ENCODE measurements at places on chromosomes 5 and 9.

- peak; percentile 70 for DNase-seq
Observed at GRCh38 chr9:37987467-37987981, 81.5 kb downstream of the SHB start.

- no peak for DNase-seq
Observed at GRCh38 chr5:157819502-157820115, 39.3 kb downstream of the CLINT1 start.

GRCh38 chr9:3993773-3994172, 306.1 kb downstream of the GLIS3 start:
- DNase-seq = no peak

GRCh38 chr9:127121628-127122175, 733 bp downstream of the ANGPTL2 start:
- DNase-seq = peak; percentile 32

DNA sequence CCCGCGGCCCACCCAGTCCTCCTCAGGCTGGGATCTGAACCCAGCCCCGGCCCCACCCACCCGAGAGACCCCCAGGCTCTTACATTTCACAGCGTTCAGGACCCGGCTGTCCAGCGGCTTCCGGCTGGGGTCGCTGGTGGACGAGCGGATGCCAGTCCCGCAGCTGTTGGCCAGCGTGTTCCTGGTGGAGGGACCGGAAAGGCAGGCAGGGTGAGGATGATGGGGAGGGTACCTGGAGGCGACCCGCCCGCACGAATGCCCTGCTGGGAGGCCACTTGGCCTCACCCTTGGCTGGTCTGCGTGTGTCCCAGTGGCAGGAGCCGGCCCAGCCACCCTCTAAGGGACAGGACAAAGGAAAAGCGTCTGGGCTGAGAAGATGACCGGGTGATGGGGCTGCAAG, 51.9 kb upstream of the UBAC1 start:
- DNase-seq = no peak

- DNase-seq = peak; percentile 30
Observed at GRCh38 chr5:140399979-140400729, 1.5 kb upstream of the ANKHD1 start.

- no peak for DNase-seq
Observed at GRCh38 chr9:121842612-121842978, 191.2 kb downstream of the DAB2IP start.

DNA sequence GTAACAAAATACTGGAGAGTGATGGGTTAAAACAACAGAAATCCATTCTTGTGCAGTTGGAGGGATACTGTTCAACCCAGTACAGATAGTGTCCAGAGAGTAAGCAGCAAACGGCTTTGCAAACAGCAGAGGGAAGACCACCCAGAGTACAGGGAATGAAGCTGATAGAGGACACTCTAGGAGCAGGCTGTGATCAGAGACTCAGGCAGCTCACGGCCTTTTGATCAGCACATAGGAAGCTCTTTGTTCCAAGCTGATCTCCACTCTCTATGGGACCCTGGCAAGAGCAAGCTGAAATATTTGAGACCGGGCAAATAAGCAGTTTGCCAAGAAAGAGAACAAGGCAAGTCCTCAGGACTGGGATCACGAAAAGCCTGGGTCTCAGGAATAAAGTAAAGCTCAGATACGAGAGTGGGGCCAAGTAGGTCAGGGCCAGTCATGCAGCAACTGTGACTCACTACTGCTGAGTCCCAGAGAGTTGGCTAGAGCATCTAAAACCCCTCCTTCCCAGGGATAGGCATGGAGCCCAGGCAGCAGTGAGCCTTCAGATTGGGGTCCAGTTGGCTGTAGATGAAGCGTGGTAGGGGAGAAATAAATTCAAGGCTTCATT, 52.4 kb downstream of the MELK start:
- DNase-seq = no peak

DNA sequence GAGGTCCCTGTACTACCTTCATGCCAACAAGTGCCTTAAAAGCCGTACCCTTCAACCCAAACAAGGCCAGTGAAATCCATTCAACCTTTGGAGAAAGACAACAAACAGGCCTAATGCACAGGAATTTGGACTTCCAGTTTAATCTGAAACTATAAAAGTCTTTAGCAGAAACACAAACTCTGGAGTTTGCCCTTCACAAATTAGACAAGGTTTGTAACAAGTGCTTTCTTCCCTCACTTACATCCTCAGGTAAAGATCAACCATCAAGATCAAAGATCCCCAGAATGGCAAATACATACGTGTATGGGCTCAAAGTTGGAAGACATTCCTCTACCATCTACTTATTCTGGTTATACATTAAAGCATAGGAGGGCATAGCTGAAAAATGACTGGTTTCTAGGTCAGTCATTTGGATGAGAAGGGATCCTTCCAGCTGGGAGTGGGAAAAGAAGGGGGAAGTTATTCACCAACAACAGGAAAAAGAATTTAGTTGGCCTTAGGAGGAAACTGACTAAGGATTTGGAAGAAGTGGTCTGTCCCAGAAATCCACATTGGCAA, 2.0 kb downstream of the DAB2 start:
- no peak for DNase-seq

DNA sequence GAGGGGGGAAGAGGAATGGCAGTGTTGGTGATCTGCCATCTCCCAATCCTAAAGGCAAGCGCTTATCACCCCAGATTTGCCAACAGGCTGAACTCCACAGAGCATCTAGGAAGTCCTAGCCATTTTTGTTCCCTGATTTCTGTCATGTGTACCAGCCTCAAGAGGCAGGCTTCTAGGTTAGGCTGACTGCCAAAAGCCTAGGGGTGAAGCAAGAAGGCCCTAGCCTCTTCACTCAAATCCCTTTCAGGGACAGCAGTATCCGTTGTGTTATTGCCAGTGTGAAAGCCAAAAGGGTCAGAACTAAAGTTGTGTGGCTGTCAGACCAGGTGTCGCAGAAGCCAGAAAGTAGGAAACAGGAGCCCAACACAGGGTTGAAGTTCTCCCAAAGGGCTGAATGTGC, 14.7 kb downstream of the IGIP start:
- DNase-seq = no peak

GRCh38 chr9:134045841-134046544, 20.7 kb downstream of the BRD3OS start:
- DNase-seq = no peak

DNA sequence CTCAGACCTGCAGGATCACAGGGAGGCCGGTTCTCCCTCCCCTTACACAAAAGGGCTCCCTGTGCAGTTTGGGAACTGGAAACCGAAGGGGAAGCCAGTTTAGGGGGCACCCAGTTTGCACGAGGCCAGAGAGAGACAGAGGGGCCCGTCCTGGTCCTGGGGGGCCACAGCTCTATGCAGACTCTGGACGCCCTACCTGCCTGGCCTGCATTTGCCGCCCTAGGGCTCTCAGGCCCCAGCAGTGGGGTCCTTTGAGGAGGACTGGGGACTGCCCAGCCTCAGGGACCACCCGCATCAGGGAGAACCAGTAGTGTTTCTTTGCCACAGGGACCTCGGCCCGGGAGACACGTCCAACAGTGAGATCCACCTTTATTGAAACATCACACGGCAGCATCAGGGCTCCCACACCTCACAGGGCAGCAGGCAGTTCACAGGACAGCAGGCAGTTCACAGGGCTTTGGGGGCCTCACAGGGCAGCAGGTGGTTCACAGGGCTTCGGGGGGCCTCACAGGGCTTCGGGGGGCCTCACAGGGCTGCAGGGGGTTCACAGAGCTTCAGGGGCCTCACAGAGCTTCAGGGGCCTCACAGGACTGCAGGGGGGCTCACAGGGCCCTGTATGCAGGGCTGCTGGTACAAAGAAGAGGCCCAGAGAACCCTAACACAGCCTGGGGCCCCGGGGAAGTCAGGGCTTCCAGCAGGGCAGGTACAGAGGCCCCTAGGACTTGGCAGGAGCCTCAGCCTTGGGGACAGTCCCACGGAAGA, 648 bp upstream of the NSMF start:
- no peak for DNase-seq
